ENCODE measurements at places on chromosomes 6 and 20.

DNA sequence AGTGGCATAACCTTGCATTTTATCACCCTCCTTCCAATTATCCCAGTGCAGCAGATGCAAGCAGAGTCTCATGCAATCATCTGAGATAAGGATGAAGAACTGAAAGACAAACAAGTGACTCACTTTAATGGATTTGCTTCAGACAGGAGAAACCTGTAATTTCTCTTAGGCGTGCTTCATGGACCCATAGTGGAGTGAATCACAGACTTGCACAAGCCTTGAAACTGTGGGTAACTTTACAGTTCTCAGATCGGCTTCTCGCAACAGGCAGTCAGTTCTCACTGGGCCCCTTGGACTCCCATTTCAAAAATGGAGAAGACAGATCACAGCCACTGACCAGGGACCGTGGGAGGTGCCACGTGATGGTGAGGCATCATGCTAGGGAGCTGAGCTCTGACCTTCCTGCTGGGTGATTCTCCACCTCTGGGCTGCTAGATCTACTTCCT lies at the start of gene ADGRF4:
ADGRF4 (plus strand) TSS at position 239 of the 446 bp plus-strand sequence. CDS start 8,666 bp downstream, outside the sequence.
- peak; percentile 27 for DNase-seq

GRCh38 chr6:37205997-37206340 lies 36.0 kb downstream of the PIM1 start:
- no peak for DNase-seq

- DNase-seq, result no peak
Measured at GRCh38 chr6:160226118-160226591, 32.5 kb downstream of the SLC22A2 start.

DNA sequence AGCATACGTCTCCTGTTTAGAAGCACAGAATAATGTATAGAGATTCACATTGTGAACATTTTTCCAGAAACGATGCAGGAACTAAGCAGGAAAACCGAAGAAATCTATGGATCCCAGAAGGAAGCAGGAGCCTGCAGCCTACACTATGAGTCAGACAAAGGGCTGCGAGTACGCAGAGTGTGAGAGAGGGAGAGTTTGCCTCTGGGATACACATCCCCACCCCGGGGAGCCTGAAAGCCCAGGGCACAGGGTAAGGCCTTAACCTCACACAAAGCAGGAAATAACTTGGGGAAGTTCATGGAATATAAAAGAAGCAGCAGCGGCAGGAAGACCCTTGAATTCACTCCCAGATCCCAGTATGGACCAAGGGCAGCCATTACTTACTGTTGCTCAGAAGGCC lies 842.1 kb upstream of the MANEA start:
- DNase-seq, result no peak

DNA sequence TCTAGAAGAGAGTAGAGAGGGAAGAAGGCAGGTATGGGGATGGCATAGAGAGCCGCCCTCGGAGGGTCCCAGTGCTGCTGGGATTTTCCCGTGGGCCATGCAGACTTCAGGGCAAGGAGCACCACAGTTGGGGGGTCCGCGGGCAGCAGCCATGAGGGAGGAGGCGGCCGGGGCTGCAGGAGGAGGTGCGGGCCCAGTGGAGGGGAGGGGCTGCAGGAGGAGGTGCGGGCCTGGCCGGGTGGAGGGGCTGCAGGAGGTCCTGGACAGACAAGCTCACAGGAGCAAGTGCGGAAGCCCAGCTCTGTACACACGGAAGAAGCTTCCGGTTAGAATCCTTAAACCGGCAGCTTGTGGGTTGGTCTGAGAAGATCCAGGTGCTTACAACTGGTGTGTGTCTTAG lies 34.6 kb upstream of the CHRNA4 start:
- no peak for DNase-seq

DNA sequence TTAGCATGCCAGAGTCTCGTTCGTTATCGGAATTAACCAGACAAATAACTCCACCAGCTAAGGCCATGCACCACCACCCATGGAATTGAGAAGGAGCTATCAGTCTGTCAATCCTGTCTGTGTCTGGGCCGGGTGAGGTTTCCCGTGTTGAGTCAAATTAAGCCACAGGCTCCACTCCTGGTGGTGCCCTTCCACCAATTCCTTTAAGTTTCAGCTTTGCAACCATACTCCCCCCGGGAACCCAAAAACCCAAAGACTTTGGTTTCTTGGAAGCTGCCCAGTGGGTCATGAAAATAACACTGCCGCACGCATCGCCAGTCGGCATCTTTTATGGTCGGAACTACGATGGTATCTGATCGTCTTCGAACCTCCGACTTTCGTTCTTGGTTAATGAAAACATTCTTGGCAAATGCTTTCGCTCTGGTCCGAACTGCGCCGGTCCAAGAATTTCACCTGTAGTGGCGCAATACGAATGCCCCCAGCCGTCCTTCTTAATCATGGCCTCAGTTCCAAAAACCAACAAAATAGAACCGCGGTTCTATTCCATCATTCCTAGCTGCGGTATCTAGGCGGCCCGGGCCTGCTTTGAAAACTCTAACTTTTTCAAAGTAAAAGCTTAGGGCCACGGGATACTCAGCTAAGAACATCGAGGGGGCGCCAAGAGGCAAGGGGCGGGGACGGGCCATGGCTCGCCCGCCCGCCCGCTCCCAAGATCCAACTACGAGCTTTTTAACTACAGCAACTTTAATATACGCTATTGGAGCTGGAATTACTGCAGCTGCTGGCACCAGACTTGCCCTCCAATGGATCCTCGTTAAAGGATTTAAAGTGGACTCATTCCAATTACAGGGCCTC lies 1958.5 kb upstream of the DEFB115 start:
- DNase-seq, result no peak

DNA sequence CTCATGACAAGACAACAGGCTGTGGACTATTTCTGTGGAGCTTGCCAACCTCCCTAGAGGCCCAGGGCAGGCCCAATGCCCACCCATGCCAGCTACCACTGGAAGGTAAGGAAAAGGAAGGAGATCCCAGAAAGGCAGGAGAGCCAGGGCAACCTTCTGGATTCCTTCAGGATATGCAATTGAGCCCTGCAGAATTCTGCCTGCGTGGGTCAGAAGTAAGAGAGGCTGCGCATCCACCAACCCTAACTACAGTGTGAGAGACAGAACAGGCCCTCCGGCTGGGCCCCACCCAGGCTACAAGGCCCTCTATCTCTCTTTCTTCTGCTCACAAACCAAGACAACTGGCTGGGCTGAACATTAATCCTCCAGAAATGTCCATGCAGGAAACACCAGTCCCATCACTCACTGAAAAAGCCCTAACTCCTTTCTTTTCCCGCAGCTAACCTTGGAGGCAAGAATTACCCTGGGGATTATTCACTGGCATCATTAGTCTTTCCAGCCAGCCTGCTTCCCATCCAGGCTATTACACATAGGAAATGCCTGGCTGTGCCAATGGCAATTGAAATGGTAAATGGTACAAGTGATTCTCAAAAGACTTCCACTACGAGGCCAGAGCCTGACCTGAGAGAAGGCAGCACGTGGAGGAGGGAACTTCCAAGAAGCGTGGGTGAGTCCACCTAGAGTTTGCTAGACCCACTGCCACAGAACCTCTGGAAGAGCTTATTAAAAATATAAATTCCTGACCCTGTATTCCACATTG lies 15.2 kb downstream of the MAP1LC3A start:
- DNase-seq, result no peak

GRCh38 chr6:8231956-8232355 lies 129.6 kb upstream of the EEF1E1 start:
- DNase-seq, result no peak

- no peak for DNase-seq
Measured at GRCh38 chr6:56851074-56851473, 103.8 kb upstream of the BEND6 start.

GRCh38 chr6:87289571-87289970 lies 32.8 kb upstream of the SMIM8 start:
- no peak for DNase-seq

GRCh38 chr6:56767892-56768531 lies 125.3 kb upstream of the DST start:
- DNase-seq, result no peak

GRCh38 chr20:21518292-21518991 lies 4.6 kb upstream of the NKX2-2 start:
- DNase-seq, result no peak

- no peak for DNase-seq
Measured at GRCh38 chr6:46440141-46440540, 51.1 kb downstream of the RCAN2 start.

DNA sequence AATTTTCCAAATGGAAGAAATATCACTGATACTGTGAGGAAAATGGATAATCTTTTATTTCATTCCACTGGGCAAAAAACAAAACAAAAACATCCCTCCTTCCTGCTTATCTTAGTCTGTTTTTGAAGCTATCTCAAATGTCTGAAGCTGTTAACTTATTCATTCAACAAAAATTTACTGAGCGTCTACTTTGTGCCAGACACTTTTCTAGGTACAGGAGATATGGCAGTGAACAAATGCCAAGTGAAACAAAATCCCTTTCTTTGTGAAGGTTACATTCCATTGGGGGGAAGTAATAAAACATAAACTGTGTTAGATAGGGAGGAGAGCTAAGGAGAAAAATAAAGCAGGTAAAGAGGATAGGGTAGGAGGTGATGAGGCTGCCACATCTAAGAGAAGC lies 47.5 kb downstream of the TNFRSF21 start:
- DNase-seq, result no peak

DNA sequence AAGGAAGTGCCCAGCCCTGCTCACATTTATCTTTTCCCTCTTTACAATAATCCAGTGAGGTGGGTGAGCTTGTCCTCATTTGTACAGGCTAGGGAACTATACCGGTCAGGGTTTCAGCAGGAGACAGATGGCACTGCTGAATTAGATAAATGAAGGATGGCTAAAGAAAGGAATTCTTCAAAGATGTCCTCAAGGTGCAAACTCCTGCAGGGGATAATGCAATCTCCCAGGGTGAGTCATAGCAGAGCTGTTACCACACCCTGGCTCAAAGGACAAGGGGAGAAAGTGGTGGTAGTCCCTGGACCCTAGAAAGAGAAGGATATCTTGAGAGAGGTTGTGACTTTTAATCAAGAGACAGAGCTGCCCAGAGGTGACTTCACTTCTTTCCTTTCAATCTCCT lies 66.7 kb downstream of the RFPL4B start:
- DNase-seq, result no peak

DNA sequence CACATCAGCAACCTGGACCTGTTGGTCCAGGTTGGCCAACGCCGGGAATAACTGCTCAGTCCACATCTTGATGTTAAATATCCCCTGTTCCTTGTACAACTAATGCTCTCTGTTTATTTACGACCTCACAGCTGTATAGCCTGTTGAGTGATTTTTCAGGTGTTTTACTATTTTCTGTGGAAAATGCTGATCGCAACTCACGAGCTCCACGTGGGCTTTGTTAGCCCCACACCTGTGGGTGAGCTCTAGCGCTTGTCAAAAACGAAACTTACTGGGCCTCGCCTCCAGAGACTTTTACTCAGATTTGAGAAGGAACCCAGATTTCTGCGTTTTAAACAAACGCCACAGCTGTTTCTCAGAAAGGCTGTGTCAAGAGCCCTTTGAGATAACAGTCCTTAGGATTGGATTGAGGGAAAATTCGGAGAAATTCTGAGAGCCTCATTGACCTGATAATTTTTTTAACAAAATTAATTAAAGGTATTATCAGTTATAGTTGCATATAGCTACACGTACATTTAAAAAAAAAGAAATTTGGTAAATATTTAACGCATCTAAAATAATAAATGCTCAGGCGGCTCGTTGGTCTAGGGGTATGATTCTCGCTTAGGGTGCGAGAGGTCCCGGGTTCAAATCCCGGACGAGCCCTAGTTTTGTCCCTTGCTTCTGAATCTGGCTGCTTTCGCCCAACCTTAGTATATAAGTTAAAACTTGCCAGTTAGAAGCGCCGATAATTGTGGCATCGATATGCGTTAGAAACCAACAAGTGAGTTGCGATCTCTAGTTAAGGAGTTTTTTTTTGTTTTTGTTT lies 16.7 kb downstream of the HMGN4 start:
- no peak for DNase-seq

DNA sequence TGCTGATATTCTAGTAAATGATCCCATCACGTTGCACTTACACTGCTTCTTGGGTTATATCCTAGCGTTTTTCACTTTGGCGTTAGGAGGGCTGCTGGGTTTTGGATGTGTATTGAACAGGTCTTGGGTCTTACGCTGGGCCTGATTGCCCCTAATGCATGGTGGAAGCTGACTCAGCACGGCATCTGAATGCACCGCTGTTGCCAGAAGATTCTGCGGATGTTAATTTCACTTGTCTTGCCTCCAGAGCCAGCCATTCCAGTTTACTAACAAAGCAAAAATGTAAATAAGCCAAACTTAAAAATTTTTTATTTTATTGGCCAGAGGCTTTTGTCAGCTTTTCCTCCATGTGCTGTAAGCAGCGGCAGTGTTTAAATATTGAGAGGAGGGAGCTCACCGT lies 233.5 kb downstream of the TMEM242 start:
- DNase-seq, result no peak

GRCh38 chr20:6466075-6466810 lies 301.2 kb upstream of the BMP2 start:
- DNase-seq, result no peak

GRCh38 chr20:52295556-52295955 lies 104.0 kb upstream of the ZFP64 start:
- DNase-seq, result no peak

Measured in omental fat pad (tissue), 4 donors.